Vagina (tissue), 2 donors: ENCODE measurements at places on chromosomes 1 and 21.

GRCh38 chr1:221643404-221644144, 98.3 kb downstream of the DUSP10 start:
- no peak for DNase-seq

- DNase-seq = no peak
Observed at GRCh38 chr1:204366759-204367158, 7.0 kb upstream of the PLEKHA6 start.

DNA sequence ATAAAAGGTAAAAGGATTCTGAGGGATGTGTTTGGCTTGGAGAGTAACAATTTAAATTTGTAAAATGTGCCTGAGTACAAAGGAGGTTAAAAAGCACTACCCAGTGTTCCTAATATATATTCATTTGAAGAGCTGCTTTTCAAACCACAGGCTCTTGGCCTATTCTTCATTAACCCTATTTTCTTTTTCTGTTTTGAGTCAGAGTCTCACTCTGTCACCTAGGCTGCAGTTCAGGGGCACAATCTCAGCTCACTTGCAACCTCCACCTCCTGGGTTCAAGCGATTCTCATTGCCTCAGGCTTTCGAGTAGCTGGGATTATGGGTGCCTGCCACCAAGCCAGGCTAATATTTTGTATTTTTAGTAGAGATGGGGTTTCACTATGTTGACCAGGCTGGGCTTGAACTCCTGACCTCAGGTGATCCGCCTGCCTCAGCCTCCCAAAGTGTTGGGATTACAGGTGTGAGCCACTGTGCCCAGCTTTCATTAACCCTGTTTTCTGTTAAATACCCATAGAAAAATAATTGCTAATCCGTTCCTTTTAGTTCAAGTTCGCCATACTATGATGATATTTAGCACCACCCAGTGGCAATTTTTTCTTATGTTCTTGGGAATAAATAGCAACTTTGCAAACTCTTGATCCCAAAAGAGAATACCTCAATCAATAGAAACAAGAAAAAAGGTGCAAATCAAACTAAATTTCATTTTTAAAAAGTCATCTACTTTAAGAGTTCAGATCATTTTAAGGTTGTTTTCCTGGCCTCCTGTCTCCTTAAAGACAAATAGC, 30.5 kb downstream of the ZBTB8OS start:
- DNase-seq = no peak

DNA sequence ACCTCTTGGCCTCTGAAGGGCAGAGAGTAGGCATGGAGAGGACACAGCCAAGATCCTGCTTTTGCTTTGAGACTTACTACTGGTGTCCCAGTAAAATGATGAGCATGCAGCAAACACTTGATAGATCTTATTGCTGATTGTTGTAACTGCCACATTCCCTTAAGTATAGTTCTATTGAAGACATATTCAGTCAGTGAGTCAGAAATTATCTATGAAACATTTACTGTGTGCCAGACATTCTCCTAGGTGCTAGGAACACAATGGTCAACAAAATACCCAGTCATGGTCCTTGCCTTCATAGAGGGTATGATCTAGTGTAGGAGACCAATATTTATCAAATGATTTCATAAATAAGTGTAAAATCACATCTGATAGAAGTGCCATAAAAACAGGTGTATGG, 13.6 kb downstream of the STYXL2 start:
- no peak for DNase-seq

DNA sequence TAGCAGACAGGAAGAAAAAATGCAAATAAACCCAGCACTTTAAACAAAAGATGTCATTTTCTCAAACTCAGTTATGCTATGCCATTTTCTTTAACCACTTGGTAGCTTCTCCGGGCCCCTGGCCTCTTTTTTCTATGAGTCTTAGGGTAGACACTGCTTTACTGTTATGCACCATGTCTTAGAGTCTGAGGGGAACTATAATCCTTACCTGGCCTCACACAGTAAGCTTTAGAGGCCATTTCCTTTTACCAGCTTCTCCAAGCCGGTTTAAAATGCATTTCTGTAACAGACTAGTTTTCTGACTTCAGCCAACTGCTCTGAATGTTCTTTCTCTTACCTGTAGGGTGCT, 73.7 kb upstream of the EDEM3 start:
- no peak for DNase-seq
